T-cell (primary cell): ENCODE measurements at places on chromosomes 6 and 20. TPM values are rescaled to one million over a fixed set of nuclear protein-coding genes. Genes with fewer than 3 reads are reported as not detected.
A peak's percentile ranks its signal among the peaks of the same experiment; 100 is the strongest.

- no peak for DNase-seq
Measured at GRCh38 chr20:25099601-25100140, 17.7 kb upstream of the VSX1 start.

GRCh38 chr20:51598556-51598955 is 56.0 kb upstream of the NFATC2 start:
- DNase-seq: no peak

- no peak for DNase-seq
Measured at GRCh38 chr6:13452346-13453117, 34.9 kb downstream of the GFOD1 start.

GRCh38 chr6:80215063-80215462 is 108.6 kb downstream of the BCKDHB start:
- no peak for DNase-seq

GRCh38 chr6:12136905-12137304 is 124.8 kb downstream of the HIVEP1 start:
- no peak for DNase-seq

DNA sequence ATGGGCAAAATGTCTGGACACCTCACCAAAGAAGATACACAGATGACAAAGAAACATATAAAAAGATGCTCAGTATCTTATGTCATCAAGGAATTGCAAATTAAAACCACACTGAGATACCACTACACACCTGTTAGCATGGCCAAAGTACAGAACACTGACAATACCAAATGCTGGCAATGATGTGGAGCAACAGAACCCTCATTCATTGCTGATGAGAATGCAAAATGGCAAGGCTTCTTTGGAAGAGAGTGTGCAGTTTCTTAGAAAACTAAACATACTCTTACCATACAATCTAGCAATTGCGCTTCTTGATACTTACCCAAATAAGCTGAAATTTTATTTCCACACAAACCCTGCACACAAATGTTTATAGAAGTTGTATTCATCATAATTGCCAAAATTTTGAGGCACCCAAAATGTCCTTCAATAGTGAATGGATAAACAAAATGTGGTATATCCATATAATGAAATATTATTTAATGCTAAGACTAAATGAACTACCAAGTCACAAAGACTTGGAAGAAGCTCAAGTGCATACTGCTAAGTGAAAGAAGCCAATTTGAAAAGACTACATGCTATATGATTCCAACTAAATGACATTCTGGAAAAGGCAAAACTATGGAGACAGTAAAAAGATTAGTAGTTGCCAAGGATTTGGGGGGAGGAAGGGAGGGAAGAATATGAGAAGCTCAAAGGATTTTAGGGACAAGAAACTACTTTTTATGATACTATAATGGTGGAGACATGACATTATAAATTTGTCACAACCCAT is 50.7 kb downstream of the TNFAIP3 start:
- no peak for DNase-seq

DNA sequence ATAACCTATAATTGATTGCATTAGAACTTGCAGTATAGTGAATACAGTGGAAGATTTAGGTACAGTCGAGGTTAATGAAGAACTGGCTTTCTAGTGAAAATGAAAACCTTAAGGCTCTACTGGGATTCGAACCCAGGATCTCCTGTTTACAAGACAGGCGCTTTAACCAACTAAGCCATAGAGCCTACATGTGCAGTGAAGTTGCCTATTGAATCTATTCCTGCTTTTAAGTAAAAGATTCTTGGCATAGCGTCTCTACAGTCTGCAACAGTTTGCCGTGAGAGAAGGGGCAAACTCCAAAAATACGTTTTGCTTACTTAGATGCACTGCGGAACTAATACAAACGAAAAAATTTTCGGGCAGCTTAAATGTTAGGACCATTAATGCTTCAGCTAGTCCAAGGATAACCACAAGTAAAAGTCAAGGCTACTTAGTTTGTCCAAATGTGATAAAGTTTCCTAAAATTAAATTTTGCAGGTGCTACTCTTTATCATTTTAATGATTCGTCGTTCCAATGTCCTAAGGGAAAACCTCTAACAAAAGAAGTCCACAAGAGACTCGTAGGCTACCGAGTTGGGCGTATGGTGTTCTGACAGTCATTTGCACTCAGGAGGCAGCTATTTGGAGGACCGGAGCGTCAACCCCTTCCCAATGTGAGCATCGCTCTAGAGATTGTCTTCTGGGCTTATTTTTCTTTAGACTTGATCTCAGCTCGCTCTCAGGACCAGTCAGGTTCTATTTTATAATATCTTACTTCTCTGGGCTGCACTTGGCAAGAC is 31.3 kb upstream of the ZSCAN23 start:
- DNase-seq: no peak

DNA sequence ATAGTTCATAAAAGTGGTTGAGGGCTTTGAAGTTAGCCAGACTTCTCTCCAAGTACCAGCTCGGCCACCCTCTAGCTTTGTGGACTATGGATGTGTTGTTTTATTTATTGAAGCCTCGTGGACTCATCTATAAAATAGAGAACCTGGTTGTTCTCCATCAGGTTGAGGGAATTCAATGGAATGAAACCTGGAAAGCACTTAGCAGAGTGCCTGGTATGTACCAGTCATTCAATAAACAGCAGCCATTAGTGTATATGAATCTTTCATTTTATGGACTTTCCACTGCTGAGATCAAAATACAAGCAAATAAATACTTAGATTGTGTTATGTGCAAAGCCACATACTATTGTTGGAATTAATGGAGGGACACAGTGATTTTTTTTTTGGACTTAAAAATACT is 206.8 kb downstream of the SOX4 start:
- DNase-seq: no peak

- DNase-seq: no peak
Measured at GRCh38 chr20:37464611-37465010, 56.4 kb upstream of the NNAT start.

- DNase-seq: no peak
Measured at GRCh38 chr6:4100655-4101054, 21.7 kb upstream of the FAM217A start.

- DNase-seq: no peak
Measured at GRCh38 chr6:16002332-16003196, 126.3 kb upstream of the MYLIP start.

- no peak for DNase-seq
Measured at GRCh38 chr6:152351742-152352141, 285.4 kb downstream of the SYNE1 start.

DNA sequence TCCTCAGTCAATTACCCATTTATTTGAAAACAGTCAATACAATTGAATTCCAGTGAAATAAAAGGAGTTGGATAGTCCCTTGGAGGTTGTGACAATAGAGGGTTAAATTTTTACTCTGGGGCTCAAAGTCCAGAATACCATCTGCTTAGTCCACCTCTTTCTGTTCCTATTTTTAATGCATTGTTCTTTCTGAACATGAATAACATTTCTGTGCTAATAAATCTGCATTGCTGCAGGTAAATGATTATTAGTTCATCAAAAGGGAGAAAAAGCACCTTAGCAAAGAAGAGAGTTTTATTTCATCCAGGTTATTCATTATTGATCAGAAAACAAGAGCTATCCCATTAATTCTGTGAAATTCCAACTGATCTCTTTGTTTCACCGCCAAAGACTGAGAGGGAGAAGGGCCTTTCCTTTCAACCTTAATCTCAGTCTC is 166.1 kb upstream of the OLIG3 start:
- DNase-seq: no peak

DNA sequence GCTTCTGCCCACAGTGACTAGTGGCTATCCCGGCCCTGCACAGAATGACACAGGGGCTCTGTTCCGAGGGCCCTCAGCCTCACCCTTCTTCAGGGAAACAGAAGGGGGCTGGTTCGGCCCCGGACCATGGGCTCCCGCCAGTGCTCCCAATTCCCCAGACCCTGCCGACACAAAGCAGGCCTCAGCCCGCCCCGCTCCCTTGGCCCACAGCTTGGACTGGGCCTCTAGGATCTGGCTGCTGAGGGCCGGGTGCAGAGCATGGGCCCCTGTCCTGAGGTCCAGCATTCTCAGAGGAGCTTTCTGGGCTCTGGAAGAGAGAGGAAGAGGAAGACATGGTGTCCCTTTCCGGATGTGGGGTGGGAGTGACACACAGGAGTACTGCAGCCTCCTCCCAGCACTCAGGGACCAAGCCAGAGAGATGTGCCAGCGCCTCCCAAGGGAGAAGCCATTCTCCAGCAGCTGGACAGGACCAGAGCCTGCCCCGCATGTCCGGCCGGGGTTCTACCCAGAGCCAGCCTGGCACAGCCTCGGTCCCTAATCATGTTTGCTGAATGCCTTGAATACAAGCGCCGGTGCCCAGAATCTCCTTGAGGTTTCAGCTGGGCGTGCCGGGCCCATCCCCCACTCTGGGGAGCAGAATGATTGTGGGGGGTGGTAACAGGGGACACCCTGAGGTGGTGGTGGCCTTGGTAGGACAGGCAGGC is 23.9 kb downstream of the C20orf203 start:
- DNase-seq: no peak

DNA sequence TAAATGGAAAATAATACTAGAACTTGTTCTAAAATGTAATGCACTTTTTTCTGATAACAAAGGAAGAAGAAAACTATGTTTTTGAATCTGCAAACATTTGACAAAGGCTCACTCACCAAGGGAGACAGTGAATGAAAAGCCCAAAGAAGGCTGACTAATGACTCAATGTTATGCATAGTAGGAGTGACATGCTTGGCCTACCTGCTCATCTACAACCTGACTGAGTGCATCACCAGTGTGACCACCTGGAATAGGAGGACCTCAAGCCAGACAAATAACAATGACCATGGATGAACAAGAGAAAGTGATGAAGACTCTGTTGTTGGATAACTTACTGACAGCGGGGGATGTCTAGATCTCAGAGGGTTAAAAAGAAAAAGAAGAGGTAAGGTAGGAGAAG is 157.2 kb downstream of the SIM1 start:
- no peak for DNase-seq

DNA sequence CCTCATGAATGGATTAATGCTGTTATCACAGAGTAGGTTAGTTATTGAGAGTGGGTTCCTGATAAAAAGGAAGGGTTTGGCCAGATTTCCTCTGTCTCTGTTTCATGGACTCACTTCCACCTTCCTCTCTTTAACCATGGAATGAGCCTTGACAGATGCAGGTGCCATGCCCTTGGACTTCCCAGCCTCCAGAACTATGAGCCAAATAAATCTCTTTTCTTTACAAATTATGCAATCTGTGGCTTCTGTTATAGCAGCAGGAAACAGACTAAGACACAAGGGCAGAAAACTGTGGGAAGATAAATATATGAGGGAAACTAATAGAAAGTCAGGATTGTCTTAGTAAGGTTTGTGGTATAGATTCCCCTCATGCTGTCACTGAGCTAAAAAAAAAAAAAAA is 106.5 kb downstream of the QRSL1 start:
- no peak for DNase-seq

- DNase-seq: no peak
Measured at GRCh38 chr6:36604090-36605060, 10.2 kb downstream of the SRSF3 start.

GRCh38 chr20:56360133-56360907 is 1.5 kb downstream of the FAM210B start:
- no peak for DNase-seq

DNA sequence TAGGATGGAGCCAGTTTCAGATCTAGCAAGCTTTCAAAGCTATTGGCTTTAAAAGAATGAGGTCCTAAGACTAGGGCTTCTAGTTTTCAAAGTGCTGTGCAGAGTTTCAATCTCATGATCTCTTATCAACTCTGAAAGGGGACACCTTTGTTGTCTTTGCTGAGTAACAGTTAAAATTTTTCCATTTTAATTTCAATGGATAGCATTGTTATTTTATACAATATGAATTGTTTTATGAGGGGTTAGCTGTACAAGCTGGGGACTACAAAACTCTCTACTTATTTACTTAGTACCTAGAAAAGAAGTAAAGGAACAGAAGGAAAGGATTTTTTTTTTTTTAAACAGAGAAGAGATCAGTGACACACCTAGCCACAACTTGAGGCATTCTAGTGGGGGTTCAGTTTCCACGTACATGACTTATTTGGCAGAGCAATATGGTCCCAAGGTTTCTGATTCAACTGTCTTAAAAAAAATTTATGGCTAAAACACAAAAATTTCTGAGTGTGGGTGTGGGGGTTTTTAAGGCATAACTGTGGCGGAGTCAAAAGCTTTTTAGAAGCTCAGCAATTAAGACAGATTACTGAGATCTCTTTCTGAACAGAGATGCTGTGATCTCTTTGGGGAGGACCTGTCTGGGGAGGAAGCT is 46.1 kb upstream of the JAG1 start:
- no peak for DNase-seq

DNA sequence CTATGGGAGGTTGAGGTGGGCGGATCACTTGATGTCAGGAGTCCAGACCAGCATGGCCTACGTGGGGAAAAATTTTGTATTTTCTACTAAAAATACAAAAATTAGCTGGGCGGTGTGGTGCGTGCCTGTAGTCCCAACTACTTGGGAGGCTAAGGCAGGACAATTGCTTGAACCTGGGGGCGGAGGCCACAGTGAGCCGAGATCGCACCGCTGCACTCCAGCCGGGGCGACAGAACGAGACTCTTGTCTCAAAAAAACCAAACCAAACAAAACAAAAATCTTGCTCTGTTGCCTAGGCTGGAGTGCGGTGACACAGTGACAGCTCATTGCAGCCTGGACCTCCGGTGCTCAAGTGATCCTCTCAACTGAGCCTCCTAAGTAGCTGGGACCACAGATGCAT is 16.2 kb downstream of the OR2W1 start:
- no peak for DNase-seq

GRCh38 chr6:45421709-45422502 is 44.2 kb upstream of the SUPT3H start:
- DNase-seq: peak; percentile 25

DNA sequence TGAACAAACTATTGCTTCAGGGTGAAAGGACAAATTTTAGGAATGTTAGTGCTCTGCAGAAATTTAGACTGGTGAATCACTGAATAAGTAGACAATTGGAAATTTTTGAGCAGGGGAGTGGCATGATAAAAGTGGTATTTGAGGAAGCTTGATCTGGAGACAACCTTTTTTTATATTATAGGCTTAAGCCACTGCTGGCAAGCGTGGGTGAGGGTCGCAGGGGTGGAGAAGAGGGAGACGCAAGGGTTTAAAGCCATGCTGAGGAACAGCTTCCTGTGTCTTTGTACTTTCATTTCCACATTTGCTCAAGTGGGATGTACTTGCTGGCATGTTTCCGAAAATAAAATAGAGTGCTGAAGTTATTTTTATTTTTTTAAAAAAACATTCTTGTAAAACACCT is 23.7 kb downstream of the NCOA7 start:
- no peak for DNase-seq

DNA sequence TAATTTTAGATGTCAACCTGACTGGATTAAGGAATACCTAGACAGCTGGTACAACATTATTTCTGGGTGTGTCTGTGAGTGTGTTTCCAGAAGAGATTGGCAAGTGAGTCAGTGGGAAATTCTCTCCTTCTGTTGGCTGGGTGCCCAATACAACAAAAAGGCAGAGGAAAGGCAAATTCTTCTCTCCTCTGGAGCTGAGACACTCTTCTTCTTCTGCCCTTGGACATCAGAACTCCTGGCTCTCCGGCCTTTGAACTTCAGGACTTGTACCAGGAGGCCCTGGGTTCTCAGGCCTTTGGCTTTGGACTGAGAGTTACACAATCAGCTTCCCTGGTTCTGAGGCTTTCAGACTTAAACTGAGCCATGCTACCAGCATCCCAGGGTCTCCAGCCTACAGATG is 7.8 kb upstream of the BTN3A1 start:
- DNase-seq: no peak

Gene SOX18
- total RNA-seq: not detected

Gene AAR2
- total RNA-seq: 18.9 TPM

Gene HLA-DQA1
- total RNA-seq: 7.8 TPM

Gene MOXD1
- 0.18 TPM for total RNA-seq

Gene ELOVL2
- 0.06 TPM for total RNA-seq

Gene THBS2
- total RNA-seq: 0.12 TPM

Gene POM121L2
- total RNA-seq: not detected

Gene BIRC7
- not detected for total RNA-seq

Gene KCNK15
- not detected for total RNA-seq

Gene IP6K3
- not detected for total RNA-seq

Gene FAM209B
- 2.3 TPM for total RNA-seq
